ENCODE measurements at places on chromosomes 11 and 22.

GRCh38 chr22:32695451-32695891 lies 106.0 kb upstream of the TIMP3 start:
- no peak for DNase-seq

DNA sequence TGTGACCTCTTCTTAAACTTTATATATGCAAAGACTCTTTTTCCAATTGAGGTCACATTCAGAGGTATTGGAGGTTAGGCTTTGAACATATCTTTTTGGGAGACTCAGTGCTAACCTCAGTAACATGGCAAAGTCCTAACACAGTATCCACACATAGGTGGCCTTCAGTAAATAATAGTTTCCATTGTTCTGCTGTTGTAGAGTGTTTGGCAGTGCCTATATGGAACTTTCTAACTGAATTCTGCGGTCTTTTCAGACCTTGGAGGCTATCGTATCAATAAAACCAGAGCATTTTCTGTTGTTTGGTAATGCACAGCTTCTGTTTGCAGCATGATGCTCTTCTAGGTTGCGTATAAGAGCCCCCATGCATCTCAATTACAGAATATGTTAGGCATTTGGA lies 47.0 kb downstream of the LDLRAD3 start:
- no peak for DNase-seq

- peak; percentile 67 for DNase-seq
These were observed at the start of gene RASGRP2 for GRCh38 chr11:64743591-64744543. Gene RASGRP2 (minus strand): TSS chr11:64744142. CDS start chr11:64742866, 1,276 bp downstream.

DNA sequence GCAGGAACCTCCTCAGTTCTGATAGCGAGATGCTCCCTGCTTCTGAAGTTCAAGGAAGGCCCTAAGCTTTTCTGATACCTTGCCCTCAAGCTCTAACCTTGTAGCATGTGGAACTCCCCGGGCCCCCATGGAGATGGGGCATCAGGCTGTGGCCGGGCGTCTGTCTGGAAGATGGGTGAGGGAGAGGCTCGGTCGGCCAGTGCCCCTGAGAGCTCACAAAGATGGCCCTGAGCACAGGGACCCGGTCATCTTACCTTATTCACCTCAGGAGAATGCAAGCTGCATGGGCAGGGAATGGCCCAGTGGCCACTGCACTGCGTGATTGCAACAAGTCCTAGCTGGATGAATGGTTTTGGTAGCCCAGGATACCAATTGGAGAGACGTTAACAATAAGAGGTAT lies 830.3 kb downstream of the TBC1D22A start:
- no peak for DNase-seq

DNA sequence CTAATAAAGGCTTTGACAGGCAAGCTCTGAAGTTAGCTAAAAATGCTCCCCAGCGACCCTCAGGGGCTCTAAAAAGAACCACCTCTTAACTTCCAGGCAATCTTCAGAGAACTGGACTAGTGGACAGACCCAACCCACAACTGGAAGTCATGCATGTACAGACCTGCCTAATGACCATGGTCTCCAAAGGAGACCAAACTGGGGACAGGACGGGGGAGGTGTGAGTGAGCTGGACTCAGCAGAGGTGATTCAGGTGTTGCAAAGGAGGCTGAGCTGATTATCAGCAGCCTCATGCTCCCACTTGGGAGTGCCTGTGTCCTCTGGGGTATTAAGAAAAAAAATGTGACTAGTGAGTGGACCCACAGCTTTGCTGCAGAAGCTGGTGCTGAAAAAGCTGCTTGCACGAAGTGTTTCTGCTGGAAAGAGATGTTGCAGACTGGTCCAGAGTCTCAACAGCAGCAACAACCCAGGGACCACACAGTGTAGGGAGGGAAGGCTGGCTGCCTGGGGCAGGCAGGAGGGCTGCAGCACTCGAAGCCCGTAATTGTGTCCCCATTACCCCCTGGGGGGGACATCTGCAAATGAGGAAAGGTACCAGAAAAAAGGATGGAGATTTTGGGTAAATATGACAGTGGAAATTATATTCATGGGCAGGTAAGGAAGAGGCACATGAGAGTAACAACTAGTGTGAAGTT lies 35.3 kb downstream of the PITPNB start:
- DNase-seq = no peak

DNA sequence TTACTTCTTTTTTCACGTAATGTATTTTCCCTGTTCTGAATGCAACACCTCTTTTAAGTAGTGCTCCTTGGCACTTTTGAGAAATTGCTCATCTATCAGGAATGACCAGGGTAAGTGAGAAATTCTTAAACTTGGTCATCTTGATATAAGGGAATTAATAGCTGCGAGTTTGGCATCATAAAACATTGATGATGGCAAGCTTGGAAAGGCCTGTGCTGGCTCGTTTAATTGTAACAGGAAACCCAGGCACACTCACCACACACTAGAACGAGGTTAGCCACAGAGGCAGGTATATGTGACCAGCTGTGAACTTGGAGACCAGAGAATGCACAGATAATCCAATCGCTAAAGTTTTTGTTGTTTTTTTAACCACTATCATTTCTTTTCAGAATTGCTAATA lies 24.3 kb downstream of the FAM118A start:
- DNase-seq = no peak

DNA sequence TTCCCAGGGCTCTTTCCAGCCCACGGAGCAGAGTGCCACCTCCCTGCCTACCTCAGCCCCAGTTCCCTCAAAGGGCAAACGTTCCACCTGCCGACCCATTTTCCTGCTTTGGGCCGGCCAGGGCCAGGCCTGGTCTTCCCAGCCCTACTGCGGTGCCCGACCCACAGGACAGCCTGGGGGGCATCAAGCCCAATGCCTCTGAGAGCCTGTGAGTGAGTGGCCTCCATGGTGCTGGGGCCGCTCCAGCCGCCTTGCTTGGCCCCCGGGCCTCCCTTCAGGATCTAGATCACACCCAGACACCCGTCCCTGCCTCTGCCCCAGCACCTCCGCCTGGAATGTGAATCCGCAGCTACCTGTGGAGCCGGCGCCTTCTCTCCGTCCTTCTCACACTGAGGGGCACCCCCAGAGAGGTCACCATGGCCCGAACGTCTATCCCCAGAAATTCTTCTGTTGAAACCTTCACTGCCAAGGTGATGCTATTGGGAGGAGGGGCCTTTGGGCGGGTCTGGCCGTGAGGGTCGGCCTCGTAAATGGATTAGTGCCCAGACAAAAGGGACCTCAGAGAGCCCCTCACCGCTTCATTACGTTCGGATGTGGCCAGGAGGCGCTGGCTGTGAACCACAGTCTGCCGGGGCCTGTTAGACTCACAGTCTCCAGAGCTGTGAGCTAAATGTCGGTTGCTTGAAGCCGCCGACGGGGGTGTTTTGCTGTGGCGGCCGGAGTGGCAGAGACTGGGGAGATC lies 36.2 kb upstream of the BRSK2 start:
- no peak for DNase-seq

DNA sequence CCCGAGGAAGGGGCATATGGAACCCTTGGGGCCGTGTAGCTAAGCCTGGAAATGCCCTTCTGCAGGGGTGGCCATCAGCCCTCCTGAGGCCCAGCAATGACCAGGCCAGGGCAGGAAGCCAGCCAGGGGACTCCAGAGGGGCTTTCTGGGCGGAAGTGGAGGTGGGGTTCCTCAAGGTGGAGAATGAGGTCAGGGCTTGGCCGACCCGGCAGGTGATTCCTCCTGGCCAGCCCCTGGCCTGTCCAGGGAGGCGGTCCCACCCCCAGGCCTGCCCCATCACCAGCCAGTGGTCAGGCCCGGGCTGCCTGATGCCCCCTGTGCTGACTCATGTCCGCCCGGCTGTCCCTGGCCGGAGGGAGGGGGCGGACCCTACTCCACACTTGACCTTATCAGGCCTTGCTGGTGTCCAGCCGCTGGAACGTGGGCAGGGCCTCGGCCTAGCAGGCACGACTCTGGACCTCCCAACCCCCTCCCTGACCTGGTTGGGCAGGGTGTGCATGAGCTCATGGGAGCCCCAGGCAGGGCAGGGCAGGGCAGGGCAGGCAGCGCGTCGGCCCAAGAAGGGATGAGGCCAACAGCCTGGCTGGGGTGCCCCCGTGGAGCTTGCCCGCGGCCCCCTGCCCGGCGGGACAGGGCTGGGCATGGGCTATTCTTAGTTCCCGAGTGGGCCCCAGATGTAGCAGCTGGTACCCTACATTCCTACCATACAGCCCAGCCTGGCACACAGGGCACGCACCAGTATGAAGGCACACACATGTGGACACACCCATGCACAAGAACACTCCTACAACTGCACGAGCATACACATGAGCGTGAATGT lies 35.9 kb downstream of the RPL3 start:
- DNase-seq = no peak

GRCh38 chr11:109862835-109863234 lies 230.4 kb upstream of the ZC3H12C start:
- DNase-seq = no peak
